Endothelial cell (in vitro differentiated cells): ENCODE measurements at places on chromosomes 1 and 21.

GRCh38 chr1:20120796-20121195 lies 1.5 kb upstream of the PLA2G2D start:
- DNase-seq = no peak

- DNase-seq = no peak
Observed at GRCh38 chr1:170619241-170620028, 44.5 kb upstream of the PRRX1 start.

GRCh38 chr1:113783254-113784103 lies 24.2 kb upstream of the PHTF1 start:
- no peak for DNase-seq

- DNase-seq = no peak
Observed at GRCh38 chr1:240100371-240100934, 8.8 kb downstream of the FMN2 start.

DNA sequence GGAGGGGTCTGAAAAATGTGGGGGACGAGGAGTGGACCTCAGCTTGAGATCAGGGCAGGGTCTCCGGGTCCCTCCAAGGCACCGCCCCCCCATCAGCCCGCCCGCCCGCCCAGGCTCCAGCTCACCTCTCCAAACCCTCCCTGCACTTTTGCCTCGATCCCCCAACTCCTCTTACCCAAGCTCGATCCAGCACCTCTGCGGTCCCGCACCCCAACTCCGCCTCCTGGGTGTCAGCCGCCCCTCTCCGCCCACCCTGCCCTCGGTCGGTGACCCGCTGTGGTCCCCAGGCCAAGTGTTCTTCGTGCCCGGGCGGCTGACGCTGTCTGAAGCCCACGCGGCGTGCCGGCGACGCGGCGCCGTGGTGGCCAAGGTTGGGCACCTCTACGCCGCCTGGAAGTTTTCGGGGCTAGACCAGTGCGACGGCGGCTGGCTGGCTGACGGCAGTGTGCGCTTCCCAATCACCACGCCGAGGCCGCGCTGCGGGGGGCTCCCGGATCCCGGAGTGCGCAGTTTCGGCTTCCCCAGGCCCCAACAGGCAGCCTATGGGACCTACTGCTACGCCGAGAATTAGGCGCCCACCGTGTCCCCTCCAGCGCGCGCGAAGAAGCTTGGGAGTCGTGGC lies 5.7 kb downstream of the HAPLN2 start:
- DNase-seq = no peak

- peak; percentile 55 for DNase-seq
Observed at GRCh38 chr1:29849038-29849750, 612.9 kb downstream of the PTPRU start.

DNA sequence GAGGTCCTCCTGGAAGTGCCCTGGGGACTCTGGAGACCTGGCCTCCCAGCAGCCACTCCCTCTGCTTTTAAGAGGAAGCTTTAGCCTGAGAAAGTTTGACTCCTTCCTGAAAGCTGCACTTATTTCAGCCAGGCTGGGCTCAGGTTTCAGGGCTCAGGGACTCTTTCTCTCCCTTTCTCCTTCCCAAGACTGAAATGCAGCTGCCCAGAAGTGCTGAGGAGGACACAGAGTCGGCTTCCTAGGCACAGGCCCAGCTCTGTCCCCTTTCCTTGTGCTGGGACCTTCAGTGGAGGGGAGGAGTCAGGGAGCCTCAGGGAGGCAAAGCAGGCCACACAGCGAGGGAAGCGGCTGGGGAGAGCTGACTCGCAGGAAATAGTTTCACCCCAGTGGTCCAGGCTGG lies 137.3 kb downstream of the NAV1 start:
- DNase-seq = no peak

DNA sequence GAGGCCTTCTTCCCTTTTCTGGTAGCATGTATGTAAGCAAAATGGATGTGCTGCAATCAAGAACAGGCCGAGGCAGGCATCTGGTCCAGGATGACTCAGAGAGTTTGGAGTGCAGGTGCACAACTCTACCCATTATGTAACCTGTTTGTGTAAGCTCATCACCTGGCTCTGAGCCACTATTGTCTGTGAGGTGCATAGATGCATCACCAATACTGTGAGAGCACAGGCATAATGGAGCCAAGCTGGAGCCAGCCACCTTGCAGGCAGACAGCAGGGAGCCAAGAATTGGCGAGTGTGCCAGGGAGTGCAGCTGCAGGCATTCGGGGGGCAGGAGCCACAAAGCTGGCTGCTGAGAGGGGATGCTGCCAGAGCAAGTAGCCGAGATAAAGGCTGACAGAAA lies 549.9 kb upstream of the RGS18 start:
- no peak for DNase-seq

- DNase-seq = no peak
Observed at GRCh38 chr1:109933856-109934711, 23.4 kb downstream of the CSF1 start.

- DNase-seq = no peak
Observed at GRCh38 chr1:244789276-244789580, 46.2 kb upstream of the COX20 start.

DNA sequence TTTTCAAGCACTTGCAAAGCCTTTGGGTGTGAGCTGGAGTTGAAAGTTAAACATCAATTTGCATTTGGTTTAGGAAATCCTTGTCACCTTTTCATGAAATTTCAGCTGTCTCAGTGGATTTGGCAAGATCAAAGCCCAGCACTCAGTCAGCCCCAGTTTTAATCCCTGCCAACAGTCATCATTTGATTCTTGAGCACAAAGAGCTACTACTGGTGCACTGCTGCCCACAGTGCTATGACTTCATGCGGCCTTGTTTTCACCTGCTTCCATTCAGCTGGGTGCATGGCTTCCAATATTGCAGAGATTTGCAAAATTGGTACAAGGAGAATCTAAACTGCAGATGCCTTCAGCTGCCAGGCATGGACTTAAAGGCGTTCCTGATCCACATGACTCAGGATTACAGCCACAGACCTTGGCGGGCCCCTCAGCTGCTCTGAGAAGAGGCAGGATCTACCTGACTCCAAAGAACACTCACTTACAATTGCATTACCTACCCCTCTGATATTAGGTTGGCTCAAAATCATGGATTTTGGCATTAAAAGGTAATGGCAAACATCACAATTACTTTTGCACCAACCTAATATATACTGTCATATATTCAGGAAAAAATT lies 259.1 kb downstream of the DSCAM start:
- no peak for DNase-seq

DNA sequence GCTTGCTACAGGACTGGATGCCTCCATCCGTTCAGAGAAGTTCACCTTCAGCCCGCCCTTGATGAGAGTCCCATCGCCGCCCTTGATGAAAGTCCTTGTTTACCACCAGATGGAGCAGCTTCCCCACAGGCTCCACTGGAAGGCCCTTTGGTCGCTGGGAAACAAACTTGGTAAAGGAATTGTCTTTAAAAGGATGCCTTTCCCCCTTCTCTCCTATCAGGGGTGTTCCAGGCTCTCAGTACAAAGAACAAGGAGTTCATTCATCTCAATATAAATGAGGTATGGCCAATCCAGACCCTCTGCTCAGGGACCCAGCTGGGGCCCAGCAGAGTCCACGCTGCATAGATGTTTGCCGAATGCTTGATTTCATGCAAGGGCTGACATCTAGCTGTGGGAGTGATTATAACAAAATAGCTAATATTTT lies 50.8 kb downstream of the CAPN9 start:
- peak; percentile 61 for DNase-seq

DNA sequence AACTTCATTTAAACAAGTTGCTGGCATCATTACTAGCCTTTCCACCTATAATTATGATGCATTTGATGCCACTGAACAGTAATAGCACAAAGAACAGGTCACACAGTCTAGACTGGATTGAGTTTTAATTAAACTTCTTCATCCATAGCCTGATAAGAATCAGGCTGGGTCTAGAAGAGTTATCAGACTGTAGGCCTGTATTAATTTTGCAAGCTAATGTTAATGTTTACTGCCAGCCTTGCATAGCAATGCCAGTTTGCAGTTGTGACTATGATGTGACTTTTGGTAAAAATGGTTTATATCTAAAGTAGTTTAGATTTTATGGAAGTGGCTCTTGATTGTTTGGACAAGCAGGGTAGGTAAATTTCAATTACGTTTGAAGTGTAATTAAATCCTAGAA lies 68.0 kb downstream of the PRKAA2 start:
- no peak for DNase-seq

DNA sequence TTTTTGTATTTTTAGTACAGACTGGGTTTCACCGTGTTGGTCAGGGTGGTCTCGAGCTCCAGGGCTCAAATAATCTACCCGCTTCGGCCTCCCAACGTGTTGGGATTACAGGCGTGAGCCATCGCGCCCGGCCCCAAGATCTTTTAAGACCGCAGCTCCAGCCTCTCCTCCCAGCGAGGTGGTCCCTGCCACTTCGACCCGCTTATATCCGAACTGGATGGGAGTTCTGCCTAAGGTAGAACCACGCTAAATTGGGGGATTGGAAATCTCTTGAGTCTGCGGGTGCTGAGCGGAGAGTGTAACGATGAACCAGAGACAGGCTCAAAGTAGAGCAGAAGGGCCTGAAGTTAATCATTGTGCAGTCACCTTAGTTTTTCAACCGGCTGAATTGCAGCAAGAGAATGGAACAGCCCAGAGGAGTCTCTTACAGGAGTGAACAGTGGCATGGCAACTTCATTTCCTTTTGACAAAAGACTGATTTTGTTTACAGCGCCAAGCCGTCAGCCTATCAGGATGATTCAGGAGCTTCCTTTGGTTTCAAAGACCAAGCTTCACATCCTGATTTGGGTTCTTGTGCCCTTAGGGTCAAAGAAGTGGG lies 726 bp upstream of the CYB5R1 start:
- DNase-seq = peak; percentile 18

DNA sequence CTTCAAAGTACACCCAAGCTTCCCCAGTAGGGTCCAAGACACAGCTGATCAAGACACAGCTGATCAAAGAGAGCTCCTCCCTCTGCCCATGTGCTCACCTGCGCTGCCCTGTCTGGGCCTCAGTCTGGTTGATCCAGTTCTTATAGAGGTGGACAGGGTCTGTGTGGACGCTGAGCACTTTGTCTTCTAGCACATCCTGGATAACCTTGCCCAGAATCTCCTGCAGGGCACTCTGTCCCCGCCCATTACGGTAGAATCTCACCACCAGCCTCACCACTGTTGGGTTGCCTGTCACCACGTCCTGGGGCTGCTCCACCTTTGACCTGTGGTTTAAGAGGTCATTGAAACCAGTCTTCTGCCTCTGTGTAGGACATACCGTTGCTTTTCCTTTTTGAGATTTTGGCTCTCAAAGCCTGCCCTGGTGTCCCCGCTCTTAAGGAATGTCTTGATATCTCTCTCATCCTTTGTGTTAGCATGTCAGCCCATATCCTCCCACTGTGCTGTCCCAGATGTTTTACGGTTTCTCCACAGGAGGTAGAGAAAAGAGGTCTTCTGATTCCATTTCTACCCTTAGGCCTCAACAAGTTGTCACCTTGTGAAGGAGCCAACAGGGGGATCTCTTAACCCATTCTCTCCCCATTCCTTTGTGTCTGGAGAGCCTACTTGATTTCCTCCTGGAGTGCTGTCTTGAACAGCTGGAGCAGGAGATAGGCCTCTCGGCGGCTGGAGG lies 33.5 kb downstream of the IQGAP3 start:
- no peak for DNase-seq

DNA sequence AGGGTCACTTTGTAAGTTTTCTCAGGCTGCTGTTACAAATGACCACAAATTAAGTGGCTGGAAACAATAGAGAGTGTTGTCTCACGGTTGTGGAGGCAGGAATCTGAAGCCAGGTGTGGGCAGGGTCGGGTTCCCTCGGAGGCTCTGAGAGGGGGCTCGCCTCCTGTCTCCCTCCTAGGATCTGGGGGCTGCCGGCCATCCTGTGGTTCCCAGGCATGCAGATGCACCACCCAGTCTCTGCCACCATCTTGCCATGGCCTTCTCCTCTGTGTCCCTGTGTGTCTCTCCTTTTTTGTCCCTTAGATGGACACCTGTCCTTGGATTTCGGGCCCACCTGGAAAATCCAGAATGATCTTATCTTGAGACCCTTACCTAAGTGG lies 4.8 kb downstream of the TP73 start:
- DNase-seq = no peak

DNA sequence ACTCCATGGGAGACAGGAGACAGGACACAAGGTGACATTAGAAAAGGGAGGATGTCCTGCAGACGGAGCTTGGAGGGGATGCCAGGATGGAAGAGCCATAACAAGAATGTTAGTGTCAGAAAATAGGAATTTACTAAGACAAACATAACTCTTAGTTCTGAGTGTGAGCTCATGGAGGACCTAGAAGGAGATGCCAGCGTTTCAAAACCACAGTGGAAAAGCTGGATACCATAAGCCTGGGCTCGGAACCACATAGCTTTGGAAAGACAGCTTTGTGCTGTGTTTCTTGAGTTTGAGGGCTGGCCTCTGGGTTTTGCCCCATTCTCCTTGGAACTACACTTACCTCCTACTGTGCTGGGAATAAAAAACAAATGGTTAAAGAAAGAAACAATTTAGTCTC lies 128.4 kb downstream of the S1PR1 start:
- DNase-seq = no peak

GRCh38 chr1:234477386-234478151 lies 1.4 kb downstream of the TARBP1 start:
- no peak for DNase-seq

DNA sequence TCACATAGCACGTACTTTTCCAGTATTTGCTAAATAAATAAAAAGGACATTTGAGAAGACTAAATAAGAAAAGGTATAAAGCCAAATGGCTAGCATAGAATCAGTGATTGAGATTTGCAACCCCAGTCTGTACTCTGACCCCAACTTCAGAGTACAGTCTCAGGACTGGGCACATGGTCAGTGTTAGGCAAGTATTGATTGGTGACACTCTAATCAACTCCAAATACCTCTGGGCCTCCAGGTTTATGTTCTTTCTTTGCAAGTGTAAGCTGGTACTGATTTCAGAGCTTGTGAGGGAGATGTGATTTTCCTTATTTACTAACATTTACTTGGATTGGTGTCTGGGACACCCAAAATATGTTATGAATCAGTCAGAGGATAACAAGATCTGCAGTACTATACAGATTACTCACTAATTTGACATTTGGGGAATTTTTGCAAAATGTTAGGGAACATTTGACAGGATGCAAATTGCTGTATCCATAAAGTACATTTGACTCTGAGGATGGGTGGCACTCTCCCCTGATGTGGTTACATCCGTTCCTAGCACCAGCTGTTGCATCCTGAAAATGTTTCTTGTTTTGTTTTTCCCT lies 34.2 kb downstream of the LMO4 start:
- no peak for DNase-seq

DNA sequence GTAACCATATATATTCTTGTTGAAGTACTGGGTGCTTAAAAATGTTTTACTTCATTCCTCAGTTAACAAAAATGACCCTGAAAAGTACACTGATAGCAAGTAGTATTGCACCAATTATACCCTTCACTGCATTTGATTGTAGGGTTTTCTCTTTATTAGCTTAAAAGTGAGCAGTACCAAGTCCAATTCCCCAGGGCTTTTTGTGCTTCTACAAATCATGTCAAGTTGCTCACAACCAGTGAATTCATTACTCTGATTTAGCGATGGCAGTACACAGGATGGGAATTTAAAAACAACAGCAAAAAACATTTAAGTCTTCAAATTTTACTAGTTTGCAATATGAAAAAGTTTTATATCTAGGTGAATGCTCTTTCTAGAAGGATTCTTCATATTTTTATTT lies 436.4 kb downstream of the PTBP2 start:
- DNase-seq = no peak
